ENCODE measurements at places on chromosomes 3 and 15.

- DNase-seq, result no peak
Observed at GRCh38 chr3:107265526-107265925, 111.7 kb upstream of the CCDC54 start.

- DNase-seq, result no peak
Observed at GRCh38 chr3:40333416-40333815, 23.9 kb downstream of the EIF1B start.

DNA sequence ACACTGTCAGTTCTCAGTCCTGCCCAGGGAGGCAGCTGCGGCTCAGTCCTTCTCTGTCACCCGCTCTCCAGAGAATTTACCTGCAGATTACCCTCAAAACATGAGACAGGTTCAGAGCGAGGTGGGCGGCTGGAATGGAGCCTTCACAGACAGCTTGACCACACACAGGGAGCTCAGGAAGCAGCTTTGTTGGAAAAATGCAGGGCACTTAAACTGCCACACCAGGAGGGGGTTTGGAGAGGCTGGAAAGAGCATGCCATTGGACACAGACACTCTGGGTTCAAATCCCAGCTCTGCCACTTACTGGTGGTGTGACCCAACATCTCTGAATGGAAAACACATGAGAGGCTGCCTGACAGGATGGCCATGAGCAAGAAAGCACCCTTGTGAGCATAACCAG is 290.8 kb upstream of the LRRFIP2 start:
- no peak for DNase-seq

GRCh38 chr3:23602971-23603370 is 202.8 kb upstream of the UBE2E1 start:
- DNase-seq, result no peak

GRCh38 chr15:33907326-33907725 is 61.0 kb upstream of the CHRM5 start:
- DNase-seq, result no peak

DNA sequence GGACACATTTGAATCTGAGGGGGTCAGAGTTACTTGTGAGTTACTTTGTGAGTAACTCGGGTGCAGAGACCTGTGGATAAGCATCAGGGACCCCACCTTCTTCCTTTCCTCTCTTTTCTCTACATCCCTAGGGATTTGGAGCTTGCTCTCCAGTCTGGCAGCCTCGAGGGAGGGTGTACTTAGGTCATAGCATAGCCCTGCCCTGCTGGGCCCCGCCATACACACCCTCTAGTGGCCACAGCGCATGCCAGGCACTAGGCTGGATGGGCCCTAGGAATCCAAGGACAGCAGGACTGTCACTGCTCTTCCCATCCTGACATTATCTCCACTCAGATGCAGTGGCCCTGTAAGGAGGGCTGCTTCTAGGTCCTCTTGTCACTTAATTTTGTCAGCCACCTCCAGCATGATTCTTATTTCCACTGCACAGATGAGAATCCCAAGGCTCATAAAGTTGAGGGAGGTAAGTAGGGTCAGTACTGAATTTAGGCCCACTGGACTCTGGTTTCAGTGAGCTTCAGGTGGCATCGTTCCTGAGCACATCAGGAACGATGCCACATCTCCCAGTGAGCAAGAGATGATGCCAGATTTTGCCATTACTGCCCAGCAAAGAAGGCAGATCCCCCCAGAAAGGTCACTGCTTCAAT is 3.6 kb upstream of the SMAD6 start:
- DNase-seq, result peak; percentile 53

DNA sequence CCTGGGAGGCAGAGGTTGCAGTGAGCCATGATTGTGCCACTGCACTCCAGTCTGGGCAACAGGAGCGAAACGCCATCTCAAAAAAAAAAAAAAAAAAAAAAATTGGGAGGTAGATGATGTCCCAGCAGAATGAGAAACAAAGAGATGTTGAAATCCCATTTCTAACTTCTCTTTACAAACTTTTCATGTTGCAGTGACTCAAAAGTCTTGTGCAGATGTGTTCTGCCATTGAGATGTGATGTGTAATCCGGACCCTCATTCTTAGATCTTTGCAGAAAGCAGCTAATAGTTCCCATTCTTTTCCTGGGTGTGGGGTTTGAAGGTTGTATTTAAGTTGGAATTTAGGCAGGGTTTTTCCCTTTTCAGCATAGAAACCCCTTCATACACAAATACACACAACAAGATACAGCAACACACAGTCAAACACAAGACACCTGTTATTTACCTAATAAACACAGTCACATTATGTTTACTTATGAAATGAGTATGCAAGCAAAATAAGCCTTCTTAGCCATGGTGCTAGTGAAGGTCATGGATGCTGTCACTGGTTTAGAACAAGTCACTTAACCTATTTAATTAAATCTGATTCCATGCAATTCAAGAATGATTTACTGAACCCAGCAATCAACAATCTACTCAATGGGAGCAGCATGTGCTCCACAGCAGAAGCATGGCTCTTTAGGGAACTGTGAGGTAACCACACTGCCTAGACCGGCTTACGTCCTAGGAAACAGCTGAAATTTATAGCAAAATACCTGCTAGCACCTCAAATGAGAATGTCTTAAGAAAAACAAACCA is 14.9 kb downstream of the SIAH2 start:
- peak; percentile 57 for DNase-seq

- peak; percentile 73 for DNase-seq
Observed at GRCh38 chr3:33658991-33659848, 58.8 kb downstream of the CLASP2 start.

Measured in MV-4-11 (cell line).